ENCODE measurements at places on chromosomes 6 and 20.

DNA sequence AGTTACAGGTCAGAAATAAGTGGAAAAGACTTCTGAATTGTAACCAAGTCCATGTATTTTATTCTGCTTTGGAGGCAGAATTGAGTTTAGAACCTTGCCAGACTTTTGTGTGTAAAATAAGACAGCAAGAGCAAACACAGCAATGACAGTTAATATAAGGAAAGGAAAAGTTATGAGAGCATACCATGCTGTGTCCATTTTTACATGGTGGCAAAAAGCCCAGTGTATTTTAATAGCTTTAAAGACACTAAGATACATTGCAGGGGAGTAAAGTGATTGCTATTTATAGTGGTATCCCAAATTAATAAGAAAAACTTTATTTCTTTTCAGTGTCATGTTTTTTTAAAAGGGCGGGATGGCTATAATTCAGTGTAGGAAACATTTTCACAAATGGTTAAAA, 45.2 kb downstream of the CDC5L start:
- DNase-seq: no peak

DNA sequence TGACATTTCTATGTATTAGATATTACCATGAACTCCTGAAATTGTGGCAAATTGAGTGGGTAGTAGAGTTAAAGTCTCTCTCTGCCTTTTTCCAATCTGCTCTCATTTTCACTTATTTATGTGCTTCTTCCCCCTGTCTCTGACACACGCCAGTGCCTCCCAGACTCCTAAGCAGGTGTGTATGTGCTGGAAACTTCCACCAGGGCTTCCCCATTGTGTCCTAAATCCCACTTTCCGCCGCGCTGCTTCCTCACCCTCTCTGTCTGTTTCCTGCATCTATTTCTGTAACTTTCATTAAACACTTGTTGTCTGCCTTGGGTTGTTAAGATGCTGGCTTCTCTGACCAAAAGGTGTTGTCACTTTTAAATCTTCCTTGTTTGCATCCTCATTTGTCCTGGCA, 97.6 kb upstream of the HDGFL1 start:
- DNase-seq: no peak

GRCh38 chr6:108982154-108983113, 112.2 kb downstream of the SESN1 start:
- DNase-seq: no peak

DNA sequence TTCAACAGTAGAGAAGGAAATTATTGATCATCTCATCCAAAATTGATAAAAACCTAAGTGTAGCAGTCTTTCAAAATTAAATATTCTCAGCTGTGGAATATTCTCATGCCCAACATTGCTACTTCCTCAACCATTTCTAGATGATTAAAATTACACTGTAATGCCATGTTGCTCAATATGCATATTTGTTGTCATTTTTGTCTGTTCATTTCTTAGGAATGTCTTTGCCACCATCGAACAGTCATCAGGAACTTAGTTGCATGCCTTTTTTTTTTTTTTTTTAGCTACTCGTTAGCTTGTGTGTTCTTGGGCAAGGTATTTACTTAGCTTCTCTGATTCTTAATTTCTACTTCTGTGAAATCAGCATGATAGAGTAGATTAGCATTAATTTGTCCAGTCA, 188.6 kb downstream of the DTNBP1 start:
- no peak for DNase-seq

GRCh38 chr20:1362484-1362883, 30.4 kb downstream of the FKBP1A start:
- no peak for DNase-seq

- DNase-seq: peak; percentile 99
Observed at GRCh38 chr6:30556066-30556905, at the start of gene GNL1. TSS of gene GNL1 (minus strand) at chr6:30556489. CDS start at chr6:30556203, 286 bp downstream.

DNA sequence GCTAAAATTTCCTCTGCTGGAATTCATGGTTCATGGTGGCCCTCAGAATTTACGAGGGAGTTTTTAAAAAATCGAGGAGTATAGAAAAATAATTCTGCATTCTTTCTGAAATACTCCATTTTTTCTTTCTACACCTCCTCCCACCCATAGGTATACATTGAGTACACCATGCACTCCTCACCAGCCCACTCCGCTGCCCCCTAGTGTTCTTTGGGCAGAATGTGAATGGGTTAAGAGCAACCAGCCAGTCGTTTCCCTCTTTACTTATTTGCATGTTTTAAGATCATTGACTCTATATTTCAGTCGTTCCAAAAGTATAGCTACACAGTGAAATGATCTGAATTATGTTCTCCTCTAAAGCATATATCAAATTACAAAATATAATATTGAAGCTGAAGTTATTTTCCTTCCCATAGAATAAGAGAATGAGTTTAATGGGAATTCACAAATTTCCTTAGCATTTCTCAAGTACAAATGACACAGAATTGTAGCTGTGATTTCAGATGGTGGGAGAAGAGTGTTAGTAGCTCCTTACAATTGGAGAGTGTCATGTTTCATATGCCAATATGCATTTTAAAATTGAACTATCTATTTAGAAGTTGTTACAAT, 977.7 kb upstream of the SLC35B3 start:
- no peak for DNase-seq

- no peak for DNase-seq
Observed at GRCh38 chr6:69138148-69138547, 503.1 kb downstream of the ADGRB3 start.
